ENCODE measurements at places on chromosomes 12 and 14.

DNA sequence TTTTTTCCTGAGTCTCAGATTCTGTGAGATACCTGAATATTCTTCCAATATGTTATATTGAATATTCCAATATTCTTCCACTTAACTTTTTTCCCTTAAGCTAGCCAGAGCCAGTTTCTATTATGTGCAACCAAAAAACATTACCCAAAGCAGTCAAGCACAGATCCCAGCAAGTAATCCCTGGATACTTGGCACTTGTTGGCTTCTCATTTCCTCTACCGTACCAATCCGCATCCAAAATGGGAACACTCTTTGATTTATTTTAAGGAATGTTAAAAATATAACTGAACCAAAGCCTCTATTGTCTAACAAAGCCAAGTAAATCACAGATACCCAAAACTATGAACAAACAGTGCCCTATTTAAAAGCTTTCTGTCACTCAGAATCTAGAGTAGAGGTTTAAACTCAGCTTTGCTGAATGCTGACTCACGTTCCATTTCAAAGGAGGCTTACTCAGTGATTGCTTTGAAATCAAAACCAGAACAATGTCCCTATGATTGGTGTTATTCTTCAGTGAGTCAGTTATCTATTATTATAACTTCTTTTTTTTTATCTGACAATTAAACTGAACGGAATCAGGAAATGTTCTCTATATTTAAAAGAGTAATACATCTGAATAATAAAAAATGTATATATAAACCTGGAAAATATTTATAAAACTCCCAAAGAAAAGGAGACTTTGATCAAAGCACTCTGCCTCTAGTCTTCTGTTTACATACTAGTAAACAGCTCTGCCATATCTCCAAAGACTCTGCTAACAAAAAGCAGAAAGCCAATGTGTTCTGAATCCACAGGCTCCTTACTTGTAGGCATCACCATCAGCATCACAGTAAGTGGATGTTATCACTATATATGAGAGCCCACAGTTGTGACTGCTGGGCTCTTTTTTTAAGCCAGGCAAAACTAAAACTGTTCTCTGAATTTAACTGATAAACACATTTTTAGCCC, 360.8 kb downstream of the CCDC91 start:
- no peak for DNase-seq

DNA sequence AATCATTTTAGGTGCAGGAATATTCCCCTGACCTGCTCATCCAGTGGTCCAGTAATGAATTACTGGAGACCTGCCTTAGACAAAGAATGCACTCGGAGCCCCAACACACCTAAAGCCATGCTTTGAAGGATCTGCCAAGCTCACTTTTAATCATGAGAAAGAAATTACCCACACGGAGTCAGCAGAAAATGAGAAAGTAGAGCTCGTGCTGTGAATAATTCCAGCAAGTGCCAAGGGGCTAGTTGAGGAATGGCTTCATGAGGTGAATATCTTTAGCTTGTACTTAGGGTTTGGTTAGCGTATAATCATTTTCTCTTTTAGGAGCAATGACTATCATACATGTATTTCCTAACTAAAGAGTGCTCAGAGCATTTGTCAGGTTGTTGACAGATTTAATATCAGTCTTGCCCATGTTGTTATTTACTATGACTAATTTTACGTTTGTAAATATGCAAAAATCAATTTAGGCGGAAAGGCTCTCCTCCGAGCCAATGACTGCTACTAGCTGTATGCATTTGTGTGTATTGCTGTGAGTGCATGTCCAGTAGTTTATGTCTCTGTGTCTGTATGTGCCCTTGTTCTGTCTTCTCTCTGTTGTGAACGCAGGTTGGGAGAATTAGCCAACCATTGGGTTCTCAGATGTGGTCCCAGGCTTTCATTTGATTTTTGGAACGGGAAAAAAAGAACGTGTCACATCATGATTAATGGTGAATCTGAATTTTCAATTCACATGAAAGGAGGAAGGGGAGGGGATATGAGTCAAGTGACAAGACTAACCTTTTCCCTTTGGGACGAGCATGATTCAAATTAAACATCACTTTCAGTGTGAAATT, 98.4 kb downstream of the RMST start:
- no peak for DNase-seq

- no peak for DNase-seq
Observed at GRCh38 chr12:87870061-87870460, 159.1 kb downstream of the C12orf50 start.

DNA sequence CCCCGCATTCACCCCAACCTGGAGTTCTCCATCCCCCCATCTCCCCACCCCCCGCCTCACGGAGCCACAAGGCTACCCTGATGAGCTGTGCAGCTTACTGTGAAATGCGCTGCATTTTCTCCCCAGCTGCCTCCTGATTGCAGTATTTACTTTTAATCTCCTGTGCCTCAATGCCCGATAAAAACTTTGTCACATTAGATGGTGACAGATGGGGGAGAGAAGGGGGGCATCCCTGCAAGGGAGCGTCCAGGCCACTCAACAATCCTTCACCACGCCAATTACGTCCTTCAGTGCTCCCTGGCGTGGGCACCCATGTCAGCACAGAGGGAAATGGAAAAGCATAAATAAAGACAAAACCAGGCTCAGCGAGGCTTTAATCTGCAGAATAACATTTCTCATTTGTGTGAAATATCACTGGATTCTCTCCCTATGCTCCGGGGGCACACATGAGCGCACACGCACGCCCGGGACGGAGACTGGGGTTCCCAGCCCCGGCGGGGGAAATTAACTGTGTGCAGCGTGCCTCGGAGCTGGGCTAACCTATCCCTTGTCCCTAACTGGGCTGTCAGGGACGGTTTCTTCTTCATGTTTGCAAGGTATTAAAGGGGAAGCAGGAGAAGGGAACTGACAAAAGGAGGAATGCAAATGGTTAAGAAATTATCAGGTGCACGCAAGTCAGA, 186.7 kb upstream of the VASH1 start:
- no peak for DNase-seq

- no peak for DNase-seq
Observed at GRCh38 chr12:27981874-27982273, 9.3 kb upstream of the PTHLH start.

DNA sequence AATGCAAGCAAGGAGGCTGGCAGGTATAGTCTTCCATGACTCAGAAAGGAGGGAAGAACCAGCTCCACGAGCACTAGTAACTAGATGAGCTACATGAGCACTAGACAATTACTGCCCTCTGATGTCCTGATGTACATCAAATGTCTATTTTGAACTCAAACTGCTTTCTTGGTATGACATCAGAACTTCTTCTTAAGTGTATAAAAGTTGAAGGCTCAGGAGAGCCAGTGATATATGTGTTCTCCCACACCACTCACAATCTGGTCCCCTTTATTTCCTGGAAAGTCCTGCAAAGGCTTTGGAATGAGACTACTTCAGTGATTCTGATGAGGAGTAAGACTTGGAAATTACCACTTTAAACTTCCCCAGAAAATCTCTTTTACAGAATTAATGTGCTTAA, 18.5 kb upstream of the DHRS7 start:
- no peak for DNase-seq

DNA sequence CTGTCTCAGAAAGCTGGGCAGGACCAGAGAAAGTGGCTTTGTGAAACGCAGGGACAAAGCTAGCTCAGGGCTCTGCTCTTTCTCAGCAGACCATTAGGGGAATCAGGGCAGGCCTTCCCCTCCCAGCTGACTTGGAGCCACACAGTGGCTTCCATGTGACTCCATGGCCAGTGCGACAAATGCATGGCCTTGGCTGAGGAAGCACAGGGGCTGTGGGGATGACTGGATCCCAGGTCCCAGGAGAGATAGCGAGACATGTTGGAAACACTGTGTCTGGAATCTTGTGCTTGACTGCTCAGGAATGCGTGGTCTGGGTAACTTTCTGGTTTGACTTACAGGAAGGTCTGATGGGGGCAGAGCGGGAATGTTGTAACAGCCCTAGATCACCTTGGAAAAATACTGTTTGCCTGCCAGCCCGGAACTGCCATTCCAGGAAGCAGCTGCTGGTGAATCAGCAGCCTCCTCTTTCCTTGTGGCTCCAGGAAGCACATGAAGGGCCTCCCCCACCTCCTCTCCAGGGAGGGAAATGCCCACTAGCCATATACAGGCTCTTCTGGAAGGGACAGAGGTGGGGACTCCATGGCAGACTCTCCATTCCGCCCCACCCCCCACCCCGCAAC, 133.5 kb upstream of the HIF1A start:
- DNase-seq = peak; percentile 72

GRCh38 chr14:72948481-72949138, 22.3 kb downstream of the DCAF4 start:
- DNase-seq = no peak

Measured in SHP77 treated with DMSO at 0.1 percent for 48 hours (cell line).